ENCODE measurements at places on chromosomes 6 and 20.

DNA sequence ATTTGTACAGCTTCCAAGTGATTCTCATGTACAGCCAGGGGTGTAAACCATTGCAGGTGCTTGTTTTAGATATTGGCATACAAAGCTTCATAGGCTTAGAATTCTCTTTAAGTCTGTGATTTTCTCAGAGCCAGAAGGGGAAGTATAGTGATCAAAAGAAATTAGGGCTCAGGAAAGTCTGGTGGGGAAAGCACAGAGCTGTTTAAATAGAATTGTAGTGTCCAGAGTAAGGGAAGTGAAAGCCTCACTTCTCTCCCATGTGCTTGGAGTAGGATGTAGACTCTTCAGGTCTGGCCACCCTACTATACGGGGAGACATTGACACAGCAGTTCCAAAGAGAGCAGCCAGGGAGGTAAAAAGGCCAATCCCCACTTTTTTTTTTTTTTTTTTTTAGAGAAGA is 10.4 kb downstream of the GCNT2 start:
- DNase-seq: no peak

GRCh38 chr20:59583428-59584277 is 20.7 kb upstream of the PHACTR3 start:
- no peak for DNase-seq

GRCh38 chr20:58981628-58982364 is 740 bp downstream of the NELFCD start:
- no peak for DNase-seq

GRCh38 chr20:45336530-45337366 is 11.5 kb downstream of the SDC4 start:
- DNase-seq: no peak

- no peak for DNase-seq
These were observed 65.7 kb downstream of the PSMG4 start for GRCh38 chr6:3324262-3324942.

GRCh38 chr20:62339647-62340062 is 27.5 kb downstream of the LAMA5 start:
- no peak for DNase-seq

GRCh38 chr6:167479901-167480648 is 155.2 kb downstream of the TTLL2 start:
- no peak for DNase-seq

DNA sequence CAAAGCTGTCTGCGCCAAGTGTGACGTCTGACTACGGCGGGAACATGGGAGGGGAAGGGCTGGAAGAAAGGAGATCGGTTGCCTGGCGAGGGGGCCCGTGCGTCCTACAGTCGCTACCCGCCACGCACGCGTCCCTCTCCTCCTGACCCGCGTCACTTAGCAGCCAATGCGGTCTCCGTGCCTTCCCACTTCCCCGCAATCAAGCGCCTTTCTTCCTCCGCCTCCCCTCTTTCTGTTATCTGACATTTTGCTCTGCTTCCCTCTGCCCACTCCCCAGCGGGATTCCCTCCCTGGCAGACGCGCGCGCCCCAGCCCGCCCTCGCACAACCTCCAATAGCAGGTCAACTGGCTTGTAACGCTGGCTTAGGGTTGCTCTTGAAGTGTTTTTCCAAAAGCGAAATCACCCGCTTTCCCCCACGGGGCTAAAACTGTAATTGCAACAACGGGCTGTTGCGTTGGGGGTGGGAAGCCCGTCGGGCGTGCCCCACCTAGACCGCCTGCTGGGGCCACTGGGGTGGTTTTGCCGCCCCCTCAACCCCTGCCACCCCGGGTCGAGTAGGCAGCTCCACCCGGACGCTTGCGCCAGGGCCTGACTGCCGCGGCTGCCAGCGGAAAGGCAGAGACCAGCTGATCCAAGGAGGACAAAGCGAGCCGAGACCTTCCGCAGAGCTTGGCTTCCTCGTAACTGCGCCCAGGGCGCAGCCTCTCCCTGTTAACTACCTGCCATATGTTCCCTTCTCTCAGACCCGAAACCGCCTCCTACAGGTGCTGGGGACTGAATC is 6.2 kb upstream of the SOX4 start:
- DNase-seq: peak; percentile 96

DNA sequence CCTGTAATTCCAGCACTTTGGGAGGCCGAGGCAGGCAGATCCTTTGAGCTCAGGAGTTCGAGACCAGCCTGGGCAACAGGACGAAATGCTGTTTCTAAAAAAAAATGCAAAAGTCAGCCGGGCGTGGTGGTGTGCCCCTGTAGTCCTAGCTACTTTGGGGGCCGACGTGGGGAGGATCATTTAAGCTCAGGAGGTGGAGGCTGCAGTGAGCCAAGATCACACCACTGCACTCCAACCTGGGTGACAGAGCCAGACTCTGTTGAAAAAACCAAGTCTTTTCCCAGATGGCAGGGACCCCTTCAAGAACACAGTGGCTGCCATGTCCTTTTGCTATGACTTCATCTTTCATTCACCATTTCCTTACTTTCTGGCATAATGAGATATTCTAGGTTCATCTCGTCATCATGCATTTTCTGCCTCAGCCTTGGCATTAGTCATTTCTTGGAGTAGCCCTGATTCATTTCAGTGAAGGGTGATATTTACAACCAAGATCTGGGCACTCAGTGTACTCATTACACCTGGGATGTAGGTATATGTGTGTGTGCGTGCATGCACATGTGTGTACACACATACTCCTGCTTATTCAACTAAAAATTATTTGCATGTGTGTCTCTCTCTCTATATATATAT is 61.4 kb upstream of the TOX2 start:
- DNase-seq: no peak

GRCh38 chr6:147299035-147299434 is 94.8 kb downstream of the STXBP5 start:
- no peak for DNase-seq

GRCh38 chr6:138088326-138088762 is 18.9 kb downstream of the PERP start:
- DNase-seq: peak; percentile 86

DNA sequence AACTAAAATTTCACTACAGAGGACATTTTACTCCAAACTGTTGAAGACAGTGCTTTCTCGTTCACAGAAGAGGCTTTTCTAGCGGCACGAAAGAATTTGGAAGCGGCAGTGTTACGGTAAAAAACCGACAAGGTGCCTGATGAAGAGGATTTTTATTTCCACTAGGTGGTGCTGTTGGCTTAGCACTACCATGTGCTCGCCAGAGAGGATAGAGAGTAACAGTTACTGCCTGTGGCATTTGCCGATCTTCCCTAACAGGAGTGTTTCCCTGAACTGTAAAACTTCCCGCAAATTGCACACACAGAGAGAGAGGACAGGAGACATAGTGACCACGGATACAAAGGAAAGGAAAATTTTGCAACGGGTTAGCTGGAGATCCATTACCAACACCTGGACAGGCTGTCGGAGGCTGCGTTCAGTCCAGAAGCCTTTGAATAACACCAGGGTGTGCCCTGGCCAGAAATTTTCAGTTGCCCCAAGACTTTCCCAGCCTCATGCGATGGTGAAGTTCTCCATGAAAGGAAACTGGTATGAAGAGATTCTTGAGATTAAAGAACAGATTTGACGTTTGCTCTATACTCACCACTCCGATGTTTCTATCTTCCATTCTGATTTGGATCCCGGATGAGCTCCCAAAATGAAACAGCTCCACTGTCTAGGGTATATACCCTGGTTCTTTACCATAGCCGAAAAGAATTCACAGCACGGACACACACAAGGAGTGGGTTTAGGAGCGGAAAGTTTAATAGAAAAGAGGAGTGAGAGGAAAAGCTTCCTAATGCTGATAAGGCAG is 48.1 kb downstream of the HLA-DPB1 start:
- peak; percentile 58 for DNase-seq

GRCh38 chr6:20931093-20931492 is 396.8 kb downstream of the CDKAL1 start:
- DNase-seq: no peak

DNA sequence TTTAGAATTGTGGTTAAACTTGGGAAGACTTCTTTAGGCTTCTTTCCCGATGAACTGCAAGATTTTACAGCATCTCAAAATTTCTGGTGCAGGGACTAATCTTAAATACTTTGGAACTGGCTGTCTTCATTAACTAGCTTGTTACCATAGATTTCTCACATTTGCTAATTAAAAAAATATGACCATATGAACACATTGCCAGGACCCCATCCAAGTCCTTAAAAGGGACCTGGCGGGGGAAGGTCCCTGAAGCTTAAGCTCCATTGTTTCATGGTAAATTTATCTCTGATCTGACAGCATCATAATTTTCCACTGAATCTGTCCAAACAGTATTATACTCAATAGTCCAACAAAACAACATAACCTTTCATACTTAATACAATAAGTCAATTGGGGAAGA is 517.8 kb upstream of the FLRT3 start:
- no peak for DNase-seq

GRCh38 chr6:148831064-148831463 is 84.2 kb downstream of the UST start:
- no peak for DNase-seq

DNA sequence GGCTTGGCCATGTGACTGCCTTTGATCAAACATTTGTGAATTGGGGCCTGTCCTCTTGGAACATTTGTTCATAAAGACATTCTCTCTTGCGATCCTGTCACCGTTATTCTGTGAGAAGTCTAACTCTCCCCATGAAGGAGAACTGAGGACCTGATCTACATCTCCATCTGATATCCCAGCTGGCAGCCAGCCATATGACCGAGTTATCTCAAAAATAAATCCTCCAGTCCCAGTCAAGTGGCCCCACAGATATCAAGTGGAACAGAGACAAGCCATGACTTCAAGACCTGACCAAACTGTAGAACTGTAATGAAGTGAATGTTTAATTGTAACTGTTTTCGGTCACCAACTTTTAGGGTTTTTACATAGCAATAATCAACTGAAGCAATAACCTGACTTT is 25.7 kb downstream of the SNX3 start:
- no peak for DNase-seq

DNA sequence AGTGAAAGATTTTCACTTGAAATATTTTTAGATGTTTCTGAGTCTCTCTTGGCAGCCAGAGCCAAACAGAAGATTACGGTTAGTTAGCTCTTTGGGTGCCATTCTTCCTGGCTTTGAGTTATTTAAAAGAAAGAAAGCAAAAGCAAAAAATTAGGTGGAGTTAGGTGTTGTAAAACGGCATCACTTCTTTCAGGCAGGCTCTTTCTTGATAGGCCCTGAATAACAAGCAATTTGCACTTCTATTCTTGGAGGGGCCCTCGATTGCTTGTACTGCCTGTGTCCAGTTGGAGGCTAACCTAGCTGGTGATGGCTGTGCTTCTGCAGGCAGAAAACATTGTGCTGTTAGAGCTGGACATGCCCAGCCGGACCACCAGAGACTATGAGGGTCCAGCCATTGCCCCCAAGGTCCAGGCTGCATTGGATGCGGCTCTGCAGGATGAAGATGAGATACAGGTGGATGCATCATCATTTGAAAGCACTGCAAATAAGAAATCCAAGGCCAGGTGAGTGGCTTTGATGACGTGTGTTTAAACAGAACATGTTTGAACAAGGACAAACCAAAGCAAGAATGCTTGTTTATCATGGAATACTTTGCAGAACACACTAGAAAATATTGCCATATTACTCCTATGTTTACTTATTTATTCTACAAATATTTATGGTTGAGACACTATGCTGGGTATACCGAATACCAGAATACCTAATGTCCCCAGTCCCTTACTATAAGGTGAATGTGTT is 28.1 kb upstream of the ASXL1 start:
- no peak for DNase-seq

DNA sequence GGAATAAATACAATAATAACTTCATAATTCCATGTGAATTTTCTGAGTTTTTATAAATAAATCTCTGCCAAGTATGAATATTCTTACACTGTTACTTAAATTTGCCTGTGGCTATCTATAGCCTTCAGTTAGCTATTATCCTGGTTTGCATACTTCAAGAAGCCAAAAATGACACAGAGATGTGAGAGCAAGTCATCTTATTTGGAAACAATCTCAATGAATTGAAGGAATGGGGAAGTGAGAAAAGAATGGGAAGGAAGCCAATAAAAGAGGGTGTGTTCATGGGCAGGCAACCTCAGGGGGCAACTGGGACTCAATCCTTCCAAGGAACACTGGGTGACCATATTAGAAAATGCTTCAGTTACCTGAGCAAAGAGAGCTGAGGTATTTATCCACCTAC is 9.9 kb downstream of the HAO1 start:
- no peak for DNase-seq

GRCh38 chr6:99712519-99712918 is 105.9 kb downstream of the PRDM13 start:
- no peak for DNase-seq

DNA sequence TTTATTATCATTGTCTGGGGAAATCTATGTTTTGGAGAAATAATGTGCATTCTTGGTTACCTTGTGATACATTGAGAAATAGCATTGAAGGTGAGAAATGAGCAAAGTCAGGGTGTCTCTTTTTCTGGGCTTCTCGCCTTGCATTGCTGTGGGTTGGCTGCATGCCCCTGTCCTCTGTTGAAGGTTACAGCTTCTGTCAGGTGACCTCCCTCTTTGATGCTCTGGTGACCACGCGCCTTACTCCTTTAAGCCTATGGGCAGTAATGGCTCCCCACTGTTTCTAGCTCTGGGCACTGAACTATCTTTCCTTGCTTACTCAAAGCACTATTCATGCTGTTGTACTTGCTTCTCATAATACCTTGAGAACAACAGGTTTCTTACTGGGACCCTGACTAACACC is 14.6 kb downstream of the ADGRB3 start:
- DNase-seq: no peak

DNA sequence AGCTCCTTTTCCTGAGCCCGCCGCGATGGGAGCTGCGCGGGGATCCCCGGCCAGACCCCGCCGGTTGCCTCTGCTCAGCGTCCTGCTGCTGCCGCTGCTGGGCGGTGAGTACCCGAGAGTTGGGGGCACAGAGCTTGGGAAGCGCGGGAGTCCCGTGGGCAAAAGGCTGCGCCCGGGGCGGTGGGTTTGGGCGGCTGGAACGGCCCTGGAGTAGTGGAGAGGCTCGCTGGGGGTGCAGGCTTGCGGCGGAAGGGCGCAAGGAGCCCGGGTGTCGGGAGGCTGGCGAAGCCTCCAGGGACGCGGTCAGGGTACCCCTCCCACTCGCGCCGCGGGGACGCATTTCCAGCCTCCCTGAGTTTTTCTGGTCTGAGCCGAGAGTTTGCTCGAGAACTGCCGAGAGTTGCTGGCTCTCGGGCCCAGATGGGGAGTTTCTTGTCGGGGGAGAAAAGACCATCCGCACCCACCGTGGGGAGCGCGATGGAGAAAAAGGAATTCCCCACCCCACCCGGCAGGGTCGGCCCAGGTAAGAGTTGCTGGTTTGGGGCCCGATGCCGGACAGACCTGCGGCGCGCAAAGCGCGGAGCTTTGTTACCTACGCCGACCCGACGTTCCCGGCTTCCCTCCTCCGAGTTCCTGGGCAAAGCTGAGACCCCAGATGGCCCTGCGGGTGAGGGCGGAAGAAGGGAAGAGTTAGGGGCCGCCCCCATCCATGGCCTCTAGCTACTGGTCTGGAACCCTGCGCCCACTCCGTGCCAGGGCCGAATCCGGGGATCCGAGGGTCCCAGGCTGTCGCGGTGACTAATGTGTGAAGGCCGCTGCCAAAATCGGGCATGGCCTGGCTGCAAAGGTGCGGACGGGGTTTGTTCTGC is 584 bp downstream of the PTK7 start:
- DNase-seq: peak; percentile 38

Data from NCI-H1105 treated with DMSO at 0.1 percent for 48 hours (cell line).